Left lobe of liver (tissue), 2 donors: ENCODE measurements at places on chromosomes 4 and X. TPM values are rescaled to one million over a fixed set of nuclear protein-coding genes. Genes with fewer than 3 reads are reported as not detected.

PTCHD1 gene
- 0.03 TPM for total RNA-seq

CYSLTR1 gene
- 0.25 TPM for total RNA-seq

UGT2B17 gene
- total RNA-seq: 9.8 TPM

DGKQ gene
- 7.0 TPM for total RNA-seq

SMARCA1 gene
- total RNA-seq: 22.7 TPM
